T-helper 9 cell (primary cell): ENCODE measurements at places on chromosomes 3 and 15.

DNA sequence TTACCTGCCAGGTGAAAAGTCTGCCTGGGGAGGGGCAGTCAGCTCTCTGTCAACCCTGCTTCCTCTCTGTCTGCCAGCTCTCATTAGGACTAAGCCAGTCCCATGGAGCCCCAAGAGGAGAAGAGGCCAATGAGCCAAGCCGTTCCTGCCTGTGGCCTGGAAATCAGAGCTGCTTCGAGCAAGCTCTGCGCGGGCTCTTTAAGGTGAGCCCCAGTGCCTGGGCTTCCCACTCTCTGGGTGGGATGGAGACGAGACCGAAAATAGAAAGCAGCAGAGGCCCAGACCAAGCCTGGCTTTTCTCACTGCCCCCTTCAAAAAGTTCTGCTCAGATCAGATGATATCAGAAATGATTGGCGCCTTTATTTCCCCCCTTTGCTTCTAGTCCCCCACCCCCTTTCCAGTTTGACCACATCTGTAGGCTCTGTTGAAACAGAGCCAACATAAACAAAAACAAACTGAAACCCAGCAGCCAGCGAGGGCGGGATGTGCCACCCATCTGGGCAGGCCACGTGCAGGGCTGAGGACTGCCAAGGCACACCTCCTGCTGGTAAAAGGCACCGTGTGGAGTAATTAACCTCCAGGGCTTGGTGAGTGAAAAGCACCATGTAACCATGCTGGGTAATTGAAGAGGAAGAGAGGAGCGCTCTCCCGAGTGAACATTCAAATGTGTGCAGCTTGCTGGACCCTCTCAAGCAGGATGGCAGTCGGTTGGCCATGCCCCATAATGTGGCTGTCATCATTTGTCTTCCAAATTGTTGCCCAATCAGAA lies 471.0 kb upstream of the PROK2 start:
- DNase-seq, result no peak

DNA sequence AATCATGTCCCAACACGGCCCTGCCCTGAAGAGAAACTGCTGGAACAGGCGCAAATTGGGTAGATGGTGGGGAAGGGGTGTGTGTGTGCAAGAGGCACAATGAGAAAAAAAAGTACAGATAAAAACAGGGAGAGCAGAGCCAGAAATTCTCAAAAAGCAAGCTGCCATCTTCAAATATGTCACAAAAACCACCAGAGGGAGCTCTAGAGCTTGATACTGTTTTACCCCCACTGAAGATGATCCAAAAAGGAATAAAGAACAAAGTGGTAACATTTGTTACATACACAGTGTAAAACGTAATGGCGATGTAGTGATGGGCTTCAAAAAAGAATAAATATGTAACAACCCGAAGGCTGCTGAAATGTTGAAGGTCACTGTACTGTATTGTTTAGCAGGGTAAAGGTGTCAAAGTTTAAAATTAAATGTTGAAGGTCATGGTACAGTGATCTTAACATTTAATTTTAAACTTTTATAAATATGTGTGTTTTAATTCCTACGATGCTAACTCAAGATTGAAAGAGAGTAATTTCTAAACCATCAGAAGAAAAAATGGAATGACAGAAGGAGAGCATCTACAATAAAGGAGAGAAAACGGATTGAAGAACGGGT lies 6.0 kb downstream of the SNRPA1 start:
- DNase-seq, result no peak

- no peak for DNase-seq
These were observed 631.1 kb upstream of the CFAP20DC start for GRCh38 chr3:59680919-59681318.

GRCh38 chr3:94127115-94127514 lies 64.3 kb downstream of the NSUN3 start:
- DNase-seq, result no peak

DNA sequence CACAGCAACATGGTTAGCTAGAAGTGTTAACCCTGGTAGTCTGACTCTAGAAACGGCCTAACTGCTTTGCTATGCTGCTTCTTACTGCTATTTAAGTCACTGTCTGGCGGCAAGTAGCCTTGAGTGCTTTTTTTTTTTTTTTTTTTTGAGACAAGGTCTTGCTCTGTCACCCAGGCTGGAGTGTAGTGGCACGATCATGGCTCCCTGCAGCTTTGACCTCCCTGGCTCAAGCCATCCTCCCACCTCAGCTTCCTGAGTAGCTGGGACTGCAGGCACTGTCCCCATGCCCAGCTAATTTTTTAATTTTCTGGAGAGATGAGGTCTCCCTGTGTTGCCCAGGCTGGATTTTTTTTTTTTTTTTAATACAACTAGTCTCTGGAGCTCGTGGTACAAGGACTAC lies 93.2 kb downstream of the ITPR1 start:
- DNase-seq, result no peak

DNA sequence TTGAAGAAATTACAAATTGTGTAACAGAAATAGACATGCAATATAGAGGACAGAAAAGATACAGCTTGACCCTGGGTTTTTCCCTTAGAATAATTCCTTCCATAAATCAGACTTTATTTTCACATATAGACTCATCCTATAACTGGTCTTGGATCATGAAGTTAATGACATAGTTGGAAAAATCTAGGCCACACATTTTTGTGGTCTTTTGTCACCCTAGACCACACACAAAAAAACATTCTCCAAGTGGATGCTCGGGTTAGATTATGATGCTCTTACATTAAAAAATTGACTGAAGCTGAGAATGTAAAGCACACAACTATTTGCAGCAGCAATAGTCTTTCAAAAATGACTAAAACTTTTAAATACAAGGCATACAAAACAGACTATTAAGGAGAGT lies 7.5 kb upstream of the PLA2G4D start:
- no peak for DNase-seq

GRCh38 chr15:49741712-49742111 lies 120.9 kb downstream of the DTWD1 start:
- DNase-seq, result no peak

- no peak for DNase-seq
These were observed 30.1 kb upstream of the RAD51 start for GRCh38 chr15:40664909-40665308.

- DNase-seq, result no peak
These were observed 16.4 kb downstream of the TMEM108 start for GRCh38 chr3:133054586-133054985.

DNA sequence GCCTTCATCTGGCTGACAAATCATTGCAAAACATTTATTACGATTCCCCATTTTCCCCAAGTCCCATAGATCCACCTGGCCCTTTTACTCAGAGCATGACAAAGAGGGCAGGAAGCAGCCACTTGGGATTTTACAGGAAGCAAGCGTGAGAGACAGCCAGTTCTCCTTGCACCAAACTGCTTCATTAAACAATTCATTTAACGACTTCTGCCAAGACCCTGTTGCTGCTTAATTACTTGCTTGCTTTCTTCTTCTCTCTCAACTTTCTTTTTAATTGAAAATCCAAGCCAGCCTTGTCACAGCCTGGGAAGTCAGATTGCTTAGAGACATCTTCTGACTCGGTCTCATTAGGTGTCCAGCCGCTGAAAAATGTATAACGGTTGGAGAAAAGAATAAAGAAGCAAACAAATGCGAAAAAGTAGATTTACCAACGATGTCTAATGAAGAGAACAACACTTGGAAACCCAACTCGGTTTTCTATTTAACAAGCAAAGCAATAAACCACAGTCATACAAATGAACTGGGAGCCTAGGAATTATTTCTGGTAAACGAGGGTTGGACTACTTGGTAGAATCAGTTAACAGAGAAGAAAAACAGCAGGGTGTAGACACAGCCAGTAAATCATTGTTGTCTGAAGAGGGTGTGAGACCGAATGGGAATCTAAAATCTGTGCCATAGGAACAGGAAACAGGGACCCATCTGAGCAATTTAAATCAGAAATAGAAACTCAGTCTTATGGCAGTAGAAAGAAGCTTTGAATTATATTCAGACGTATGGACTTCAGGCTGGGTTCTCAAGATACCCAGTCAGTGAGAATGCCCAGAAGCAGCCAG lies 298.3 kb downstream of the LRRC3B start:
- DNase-seq, result no peak

DNA sequence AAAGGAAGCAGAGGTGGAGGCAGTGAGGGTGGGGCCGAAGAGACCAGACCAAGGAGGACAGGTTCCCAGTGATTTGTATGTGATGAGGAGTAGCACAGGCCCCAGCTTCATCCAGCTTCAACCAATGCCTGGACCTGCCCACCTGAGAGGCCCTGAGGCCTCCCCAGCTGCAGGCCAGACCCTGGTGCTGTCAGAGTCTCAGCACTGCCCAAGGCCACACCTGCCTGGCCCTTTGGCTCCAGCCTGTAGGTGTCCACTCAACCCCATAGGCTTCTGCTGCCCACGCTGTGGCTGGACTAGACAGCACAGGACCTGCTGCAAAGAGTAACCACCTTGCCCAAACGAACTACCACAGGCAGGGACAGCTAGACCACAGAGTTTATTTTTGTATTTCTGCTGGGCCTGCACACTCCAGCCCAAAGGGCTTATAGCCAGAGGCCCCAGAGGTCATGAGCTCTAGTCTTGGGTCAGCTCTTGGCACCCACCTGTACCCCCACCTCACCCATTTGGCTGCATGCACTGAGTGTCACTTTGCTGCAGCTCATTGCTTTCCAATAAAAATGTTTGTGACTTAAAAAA lies 81.9 kb upstream of the CDV3 start:
- DNase-seq, result no peak

- no peak for DNase-seq
These were observed 158.0 kb downstream of the CTNNB1 start for GRCh38 chr3:41357271-41357670.

GRCh38 chr3:123347691-123348264 lies 101.1 kb downstream of the ADCY5 start:
- no peak for DNase-seq
